ENCODE measurements at places on chromosomes 4 and X. TPM values are rescaled to one million over a fixed set of nuclear protein-coding genes. Genes with fewer than 3 reads are reported as not detected.

MRFAP1 gene
- 67.0 TPM for total RNA-seq

HHIP gene
- total RNA-seq: 2.5 TPM

GPR119 gene
- not detected for total RNA-seq

KCNE5 gene
- 1.9 TPM for total RNA-seq

DCLK2 gene
- 203 TPM for total RNA-seq

PDGFRA gene
- 56.7 TPM for total RNA-seq

DCAF12L2 gene
- total RNA-seq: 7.8 TPM

CCDC120 gene
- total RNA-seq: 5.3 TPM

SMIM10L2A gene
- total RNA-seq: 9.7 TPM

ERVMER34-1 gene
- total RNA-seq: 0.94 TPM
